Thyroid gland (tissue), 4 donors: ENCODE measurements at places on chromosomes 4 and X.

DNA sequence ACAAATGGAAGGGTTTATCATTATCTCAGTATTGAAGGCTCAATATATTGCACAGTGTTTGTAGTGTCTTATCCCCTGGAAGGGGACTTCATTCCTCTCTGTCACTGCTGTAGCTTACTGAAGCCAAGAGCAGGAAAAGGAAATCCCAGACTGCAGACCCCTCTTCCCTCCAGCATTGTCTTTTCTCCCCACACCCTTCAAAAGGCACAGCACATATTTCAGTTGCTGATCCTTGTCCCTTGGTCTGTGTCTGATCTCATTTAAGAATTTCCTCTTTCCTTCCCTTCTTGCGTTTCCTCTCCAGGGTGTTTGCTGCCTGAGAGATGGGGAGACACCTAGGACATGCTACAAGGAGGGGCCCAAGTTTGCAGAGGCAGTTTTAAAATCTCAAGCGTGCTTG lies 40.1 kb downstream of the STIM2 start:
- DNase-seq, result no peak

DNA sequence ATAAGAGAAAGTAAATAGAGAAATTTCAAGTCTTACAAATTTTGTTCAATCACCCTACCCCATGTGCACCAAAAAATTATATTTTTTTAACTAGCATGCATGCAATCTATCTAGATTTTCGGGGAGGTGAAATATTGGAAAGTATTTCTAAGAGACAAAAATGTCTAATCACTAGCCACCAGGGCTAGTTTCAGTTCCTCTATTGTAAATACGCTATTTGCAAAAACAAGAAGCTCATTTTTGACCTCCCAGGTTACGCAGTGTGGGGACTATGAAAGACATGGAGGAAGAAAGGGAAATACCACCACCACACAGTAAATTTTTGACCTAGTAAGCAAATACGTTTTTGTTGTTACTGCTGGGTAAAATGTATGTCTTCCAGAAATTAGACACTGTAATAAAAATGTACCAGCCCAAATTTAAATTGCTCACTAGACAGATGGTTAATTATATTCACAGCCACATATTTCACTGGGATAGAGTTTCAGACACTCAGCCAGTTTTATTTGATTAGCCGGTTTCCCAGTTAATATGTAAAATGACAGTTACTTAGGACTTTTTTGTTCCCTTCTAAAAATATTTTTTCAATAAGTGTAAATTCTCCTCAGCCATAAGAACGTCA lies 2.2 kb downstream of the NEXMIF start:
- no peak for DNase-seq

DNA sequence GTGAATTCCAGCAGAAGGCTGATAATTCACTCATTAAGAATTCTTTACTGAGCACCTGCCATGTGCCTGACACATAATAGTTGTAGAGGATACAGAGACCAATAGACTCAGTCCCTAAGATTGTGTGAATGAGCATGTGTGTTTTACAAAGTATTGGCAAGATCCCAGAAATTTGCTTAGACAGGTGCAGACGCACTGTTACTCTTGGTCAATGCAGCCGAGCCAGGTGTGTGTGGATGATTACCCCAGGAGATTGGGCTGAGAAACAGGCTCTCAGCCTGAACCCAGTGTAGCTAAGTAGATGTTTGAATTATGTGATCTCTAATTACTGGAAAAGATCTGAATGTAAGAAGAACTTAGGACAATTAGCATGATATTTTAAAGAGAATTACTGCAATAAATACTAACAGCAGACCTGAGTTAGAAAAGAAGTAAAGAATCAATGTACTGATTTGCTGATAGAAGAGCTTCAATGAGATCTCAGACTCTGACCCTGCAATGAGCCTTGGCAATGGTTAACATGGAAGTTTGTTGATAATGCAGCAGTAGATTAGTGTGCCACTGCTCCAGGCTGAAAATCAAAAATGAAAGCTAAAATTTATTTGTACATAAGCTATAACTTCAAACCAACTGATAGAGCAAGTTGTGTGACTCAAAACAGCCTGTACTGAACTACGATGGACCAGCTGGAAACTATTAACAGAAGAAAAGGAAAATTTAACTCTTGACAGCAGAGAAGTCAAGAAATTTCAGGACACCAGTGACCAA lies 32.2 kb upstream of the NDST4 start:
- peak; percentile 11 for DNase-seq

DNA sequence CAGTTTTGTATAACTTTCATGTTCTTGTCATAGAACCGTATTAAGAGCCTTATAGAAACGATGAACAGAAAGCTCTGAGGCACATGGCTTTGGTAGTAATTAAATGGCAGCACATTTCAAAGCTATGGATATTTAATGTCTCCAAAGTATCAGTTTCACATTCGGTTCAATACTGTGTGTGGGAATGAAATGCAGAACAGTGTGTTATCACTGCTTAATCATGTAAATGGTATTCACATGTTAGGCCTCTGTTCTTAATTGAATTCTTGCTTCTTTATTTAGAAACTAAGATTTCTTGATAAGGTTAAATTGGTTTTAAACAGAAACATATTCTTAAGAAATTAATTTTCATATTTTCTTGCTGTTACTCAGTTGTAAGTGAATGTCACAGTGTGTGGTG lies 701.0 kb upstream of the PITX2 start:
- no peak for DNase-seq

GRCh38 chrX:110852180-110852579 lies 56.6 kb upstream of the CHRDL1 start:
- DNase-seq, result no peak

DNA sequence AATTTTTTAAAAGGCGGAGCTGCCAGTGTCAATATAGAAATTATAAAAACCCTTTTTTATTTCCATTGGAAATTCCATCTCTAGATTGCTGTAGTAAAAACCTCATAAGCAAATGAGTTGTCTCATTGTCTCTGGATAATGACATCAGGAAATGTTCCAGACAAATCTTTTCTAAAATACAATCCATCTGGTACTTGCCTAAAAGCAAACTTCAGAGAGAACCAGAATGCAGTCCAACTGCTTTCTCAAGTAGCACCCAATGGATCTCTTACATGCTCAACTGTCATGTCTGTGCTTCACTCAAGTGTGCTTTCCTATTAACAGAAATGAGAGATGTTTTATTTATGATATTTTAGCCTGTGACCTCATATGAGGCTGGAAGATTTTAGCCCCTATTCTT lies 399.6 kb upstream of the NDST3 start:
- no peak for DNase-seq

DNA sequence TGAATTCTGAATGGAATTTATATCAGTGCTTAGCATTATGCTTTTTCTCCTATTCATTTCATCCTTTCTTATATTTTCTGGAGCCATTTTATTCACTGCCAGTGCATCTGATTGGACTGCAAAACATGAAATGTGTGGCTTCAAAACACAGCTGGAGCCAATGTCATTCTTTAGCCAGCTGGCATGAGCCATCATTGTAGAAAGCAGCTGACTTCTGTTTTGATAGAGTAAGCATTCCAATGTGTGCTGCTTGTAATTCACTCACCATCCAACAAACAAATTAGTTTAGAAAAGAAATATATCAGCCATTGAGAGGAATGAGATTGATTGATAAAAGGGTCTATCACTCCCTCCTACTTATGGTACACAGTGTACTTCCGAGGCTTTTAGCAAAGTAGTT lies 2616.0 kb downstream of the ARAP2 start:
- peak; percentile 69 for DNase-seq

DNA sequence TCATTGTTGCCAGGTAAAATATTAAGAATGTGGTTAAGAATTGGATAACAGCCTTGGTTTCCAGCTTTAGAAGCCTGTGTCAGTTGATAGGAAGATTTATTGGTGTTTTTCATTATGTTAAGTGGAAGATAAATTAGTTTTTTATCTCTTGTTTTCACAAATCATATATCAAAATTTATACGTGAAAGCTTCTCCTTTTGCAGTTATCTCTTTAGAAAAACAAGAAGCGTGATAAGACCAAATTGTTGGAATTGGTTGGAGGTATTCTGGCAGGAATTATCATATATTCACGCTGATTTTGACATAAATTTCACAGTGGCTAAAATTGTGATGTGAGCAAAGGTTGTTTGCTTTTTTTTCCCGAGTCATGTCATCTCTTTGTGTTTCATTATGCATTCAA lies 90.6 kb downstream of the FRMPD4 start:
- no peak for DNase-seq

DNA sequence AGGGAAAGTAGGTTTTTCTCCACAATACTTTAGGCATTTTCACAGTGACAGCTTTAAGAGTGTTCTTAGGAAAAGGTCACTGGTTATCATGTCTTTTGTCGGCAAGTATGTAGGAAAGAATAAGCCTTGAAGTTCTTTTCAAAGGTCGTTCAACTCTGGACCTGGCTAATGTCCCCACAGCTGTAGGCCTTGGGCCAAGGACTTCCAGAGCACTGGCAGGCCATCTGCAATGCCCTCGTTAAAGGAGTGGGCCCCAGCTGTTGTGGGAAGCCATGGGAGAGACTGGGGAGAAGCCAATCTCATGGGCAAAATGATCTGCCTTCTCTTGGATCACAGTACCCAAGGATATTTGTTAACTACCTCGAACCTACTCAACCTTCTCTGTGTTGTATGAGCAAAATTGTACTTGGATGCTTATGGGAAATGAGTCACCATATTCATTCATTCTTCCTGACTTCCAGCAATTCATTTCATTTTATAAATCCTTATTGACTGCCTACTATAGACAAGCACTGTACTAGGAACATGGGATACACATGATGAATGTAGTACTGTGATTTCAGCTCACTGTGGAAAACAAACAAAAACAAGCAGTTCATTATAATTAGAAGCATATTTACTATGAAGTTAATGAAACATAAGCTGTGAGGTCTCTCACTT lies 141.1 kb upstream of the KIT start:
- DNase-seq, result no peak

- DNase-seq, result no peak
Measured at GRCh38 chrX:9071031-9071650, 37.2 kb upstream of the FAM9B start.

GRCh38 chrX:45295259-45295986 lies 94.7 kb upstream of the DIPK2B start:
- peak; percentile 6 for DNase-seq

GRCh38 chrX:115573185-115573584 lies 12.2 kb downstream of the PLS3 start:
- no peak for DNase-seq

- DNase-seq, result no peak
Measured at GRCh38 chr4:73343432-73343831, 60.7 kb upstream of the ALB start.

GRCh38 chr4:88759039-88759894 lies 61.6 kb upstream of the NAP1L5 start:
- DNase-seq, result peak; percentile 36

DNA sequence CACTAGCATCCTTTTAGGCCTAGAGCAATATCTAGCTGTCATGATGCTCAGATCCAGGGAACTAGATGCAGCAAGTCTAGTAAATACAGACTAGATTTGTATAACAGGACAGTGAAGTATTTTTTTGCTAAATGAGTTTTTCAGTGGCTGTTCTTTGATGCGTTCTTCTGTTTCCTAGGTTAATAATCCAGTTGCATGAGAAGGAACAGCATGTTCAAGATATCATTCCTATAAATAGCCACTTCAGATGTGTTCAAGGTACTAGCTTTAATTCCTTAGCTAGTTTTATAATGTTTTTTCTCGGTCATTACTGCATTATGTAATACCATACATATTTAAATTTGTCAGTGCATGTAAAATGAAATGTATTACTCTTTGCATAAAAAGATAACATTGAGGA lies 4.7 kb downstream of the OCRL start:
- DNase-seq, result no peak

GRCh38 chrX:42973321-42973720 lies 195.4 kb upstream of the PPP1R2C start:
- no peak for DNase-seq

DNA sequence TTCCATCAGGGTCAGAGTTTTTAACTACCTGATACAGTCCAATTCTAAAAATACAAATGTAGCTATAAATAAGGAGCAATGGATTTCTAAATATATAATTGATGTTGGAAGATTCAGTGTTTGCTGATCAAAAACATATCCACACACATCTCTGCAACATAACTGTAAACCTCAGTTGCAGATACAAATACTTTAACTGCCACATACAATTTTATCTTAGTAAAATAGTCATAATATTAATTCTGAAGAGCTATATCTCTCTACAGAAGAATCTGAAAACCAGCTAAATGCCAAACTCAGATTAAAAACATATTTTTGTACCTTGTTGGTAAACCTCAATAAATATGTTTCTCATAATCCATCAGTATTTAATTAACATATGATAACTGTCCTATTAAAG lies 674.3 kb upstream of the INTU start:
- DNase-seq, result no peak

DNA sequence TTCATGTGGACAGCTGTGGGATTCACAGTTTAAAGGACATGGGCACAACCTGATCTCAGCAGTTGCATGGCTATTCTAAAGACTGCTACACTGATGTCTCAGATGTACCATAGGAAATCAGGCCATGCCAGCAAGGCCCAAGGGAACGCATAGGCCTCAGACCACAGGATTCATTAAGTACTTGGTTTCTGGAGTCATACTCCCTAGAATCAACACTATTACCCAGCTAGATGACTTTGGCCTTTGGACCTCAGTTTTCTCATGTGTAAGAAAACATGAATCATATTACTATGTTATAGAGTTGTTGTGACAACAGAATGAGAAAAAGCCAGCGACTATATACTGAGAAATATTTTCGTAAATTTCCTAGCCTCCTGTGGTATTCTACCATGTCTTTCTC lies 67.9 kb downstream of the NHS start:
- DNase-seq, result no peak

GRCh38 chr4:33625748-33626147 lies 2618.6 kb downstream of the ARAP2 start:
- DNase-seq, result no peak

DNA sequence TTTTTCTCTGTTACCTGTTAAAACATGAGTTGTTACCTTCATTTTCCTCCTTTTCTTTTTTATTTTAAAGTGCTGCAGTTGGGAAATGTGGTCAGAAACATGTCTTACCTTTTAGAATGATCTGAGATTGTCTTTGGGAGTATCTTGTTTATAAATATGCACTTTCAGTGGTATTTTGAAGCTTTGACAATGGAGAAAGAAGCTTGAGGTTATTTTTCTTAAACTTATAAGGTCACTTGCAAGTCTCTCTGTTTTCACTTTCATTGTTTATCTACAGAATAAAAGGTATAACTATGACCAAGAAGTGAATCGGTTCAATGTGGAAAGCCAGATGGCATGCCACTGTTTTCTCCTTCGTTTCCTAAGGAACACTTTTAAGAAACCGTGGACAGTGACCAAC lies 167.5 kb upstream of the SLC7A11 start:
- DNase-seq, result no peak

DNA sequence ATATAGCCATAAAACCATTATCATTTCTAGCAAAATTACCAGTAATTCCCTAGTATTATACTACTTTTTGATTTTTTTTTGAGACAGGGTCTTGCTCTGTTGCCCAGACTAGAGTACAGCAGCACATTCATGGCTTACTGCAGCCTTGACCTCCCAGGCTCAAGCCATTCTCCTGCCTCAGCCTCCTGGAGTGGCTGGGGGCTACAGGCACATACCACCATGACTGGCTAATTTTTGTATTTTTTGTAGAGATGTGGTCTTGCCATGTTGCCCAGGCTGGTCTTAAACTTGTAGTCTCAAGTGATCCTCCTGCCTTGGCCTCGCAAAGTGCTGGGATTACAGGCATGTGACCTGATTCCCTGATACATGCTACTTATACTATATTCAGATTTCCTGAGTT lies 13.7 kb downstream of the N4BP2 start:
- DNase-seq, result no peak

GRCh38 chr4:109698656-109699055 lies 4.6 kb downstream of the CASP6 start:
- no peak for DNase-seq
